Mammary epithelial cell (primary cell): ENCODE measurements at places on chromosomes 7 and 10. TPM values are rescaled to one million over a fixed set of nuclear protein-coding genes. Genes with fewer than 3 reads are reported as not detected.

GRCh38 chr7:157219154-157219553, 80.4 kb downstream of the UBE3C start:
- DNase-seq = no peak

GRCh38 chr10:37379991-37380390, 254.6 kb downstream of the ANKRD30A start:
- peak; percentile 90 for DNase-seq

DNA sequence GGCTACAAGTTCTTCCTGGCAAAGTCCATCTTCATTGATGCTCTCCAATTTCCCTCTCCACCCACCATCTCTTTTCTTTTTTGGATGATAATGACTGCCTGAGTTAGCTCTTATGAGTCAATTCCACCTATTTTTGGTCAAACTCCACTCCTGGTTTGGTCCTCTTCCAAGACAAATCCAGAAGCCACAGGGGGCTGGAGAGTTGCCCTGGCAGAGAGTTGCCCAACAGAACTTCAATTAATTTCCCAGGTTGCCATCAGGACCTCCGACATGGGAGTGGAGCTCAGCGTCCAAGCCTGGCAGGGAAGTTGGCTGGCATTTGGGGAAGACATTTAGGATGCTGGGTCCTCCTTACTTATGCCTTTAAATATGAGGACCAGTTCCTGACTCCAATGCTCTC, 29.2 kb upstream of the KCNMA1 start:
- DNase-seq = peak; percentile 39

TUBAL3 gene
- 7.4 TPM for polyA plus RNA-seq

CYP26C1 gene
- 0.02 TPM for polyA plus RNA-seq

GRCh38 chr10:60572511-60573194, 183.0 kb upstream of the ANK3 start:
- DNase-seq = peak; percentile 61

CACNB2 gene
- not detected for polyA plus RNA-seq

DNA sequence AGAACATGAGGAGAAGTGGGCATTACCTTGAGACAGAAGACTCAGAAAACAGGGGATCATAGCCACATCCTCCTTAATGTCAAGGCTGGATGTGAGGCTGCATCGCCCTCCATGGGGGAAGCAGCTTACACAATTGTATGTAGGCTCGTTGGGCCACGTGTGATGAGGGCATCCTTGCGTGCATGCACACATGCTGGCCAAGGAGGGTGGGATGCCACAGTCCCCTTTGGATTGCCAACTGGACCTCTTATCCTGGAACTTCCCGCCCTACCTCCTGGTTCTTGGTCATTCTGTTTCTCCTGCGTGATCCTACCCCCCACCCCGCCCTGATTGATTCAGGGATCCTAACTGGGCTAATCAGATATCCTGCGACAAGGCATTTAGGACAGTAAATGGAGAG, 102.0 kb downstream of the PRKAG2 start:
- no peak for DNase-seq

MUC12 gene
- polyA plus RNA-seq = 0.25 TPM

- DNase-seq = no peak
Observed at GRCh38 chr10:43753397-43754061, 104.8 kb upstream of the ZNF32 start.

DNA sequence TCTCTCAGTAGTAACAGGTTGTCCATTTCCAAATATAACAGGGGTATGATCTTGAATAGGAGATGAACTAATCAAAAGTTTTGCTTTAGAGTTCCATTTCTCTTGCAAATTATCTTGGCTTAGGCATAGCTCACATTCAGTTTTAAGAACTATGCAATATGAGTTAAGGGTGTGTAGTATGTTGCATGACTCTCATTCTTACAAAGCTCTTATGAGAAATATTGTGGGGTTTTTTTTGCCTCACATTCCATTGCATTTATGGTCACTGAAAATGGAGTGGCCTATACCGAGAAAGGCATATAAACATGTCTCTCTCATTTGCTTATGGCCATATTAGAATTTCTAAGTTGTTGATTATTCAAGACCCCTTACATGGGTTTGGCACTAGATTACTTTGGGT, 48.5 kb upstream of the LAMB1 start:
- no peak for DNase-seq

DNA sequence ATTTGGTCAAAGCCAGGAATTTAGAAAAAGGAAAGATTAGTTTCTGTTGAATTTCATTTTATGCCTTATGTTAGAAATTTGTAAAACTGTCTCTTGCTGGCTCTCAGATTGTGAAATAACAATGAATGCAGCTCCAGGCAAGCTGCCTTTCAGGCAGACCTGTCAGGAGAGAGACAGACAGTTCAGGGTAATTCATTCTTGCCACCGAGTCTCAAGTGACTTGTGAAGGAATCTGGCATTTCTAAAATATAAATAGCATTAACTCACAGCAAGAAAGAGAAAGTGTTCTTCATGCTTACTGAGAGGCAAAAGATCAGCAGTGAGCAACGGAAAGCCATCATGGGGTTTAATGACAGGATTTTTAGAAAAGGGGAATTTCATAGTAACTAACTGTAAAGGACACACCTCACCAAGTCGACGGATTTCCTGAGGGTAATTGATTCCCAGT, 442.3 kb upstream of the AKR1E2 start:
- DNase-seq = no peak

DNA sequence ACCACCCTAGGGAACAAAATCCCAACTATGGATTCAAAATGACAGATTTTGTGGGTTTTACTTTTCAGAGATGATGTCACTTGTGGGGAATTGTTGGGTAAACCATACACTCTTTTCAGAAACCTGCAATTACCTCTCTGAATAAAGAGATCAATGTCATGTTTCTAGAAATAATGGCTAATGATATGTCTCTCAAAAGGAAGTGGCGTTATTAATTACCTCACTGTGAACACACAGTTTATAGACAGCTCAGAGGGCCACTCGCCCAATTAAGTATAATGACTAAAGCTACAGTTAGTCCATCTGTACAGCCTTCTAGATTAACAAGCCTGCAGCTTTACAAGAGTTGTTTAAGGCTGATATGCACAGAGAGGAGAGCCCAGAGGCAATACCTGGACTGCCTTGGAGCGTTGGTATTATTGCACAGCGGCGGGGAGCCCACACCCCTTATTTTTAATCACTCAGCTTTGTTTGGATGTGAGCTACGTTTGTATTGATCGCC, 79.5 kb downstream of the RAB11FIP2 start:
- DNase-seq = no peak

PDSS1 gene
- 24.2 TPM for polyA plus RNA-seq

DNA sequence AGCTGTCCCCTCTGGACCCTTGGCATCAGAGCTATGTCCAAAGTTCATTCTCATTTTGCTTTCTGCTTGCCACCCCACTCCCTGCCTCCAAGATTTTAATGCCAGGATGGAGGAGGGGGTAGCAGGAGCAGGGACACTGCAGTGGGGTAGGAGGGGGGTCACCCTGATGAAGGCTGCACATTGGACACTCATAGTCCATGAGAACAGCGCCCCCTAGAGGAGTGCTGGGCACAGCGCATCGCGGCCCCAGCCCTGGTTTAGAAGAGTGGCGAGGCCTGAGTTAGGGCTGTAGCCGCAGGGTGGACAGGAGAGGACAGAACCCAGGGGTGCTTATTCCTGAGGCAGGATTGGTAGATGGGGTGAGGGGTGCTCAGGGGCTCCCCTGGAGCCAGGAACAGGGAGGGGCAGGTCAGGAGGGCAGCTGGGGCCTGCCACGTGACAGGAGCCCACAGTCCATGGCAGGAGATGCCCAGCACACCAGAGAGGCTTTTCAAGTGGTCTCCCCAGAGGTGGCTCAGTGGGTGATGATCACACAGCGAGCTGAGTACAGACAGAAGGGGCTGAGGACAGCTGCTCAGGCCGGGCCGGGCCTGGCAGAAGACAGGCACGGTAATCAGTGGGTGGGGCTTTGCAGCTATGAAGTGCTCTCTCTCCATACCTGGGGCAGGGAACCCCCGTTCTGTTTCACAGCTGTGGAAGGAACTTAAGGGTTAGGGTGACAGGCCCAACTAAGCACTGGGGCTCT, 71.4 kb downstream of the NEURL1 start:
- DNase-seq = no peak

GRCh38 chr7:74464931-74465886, 11.5 kb downstream of the GTF2IRD1 start:
- no peak for DNase-seq

DNA sequence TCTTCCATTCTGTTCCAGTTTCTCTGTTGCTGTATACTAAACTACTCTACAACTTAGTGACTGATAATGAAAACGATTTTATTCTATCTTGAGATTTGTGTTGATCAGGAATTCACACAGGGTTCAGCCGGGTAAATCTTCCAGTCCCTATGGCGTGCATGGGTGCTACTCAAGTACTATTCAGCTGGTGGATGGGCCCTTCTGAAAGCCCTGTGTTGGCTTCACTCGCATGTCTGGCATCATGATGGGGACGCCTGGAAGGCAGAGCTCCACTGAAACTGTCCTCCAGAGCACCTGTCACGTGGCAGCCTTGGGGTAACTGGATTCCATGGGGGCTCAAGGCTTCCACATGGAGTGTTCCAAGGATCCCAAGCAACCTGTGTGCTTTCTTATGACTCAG, 86.0 kb upstream of the ZMIZ1 start:
- DNase-seq = no peak

NPTX2 gene
- polyA plus RNA-seq = 0.01 TPM
